ENCODE measurements at places on chromosomes 13 and 19.
A peak's percentile ranks its signal among the peaks of the same experiment; 100 is the strongest.

DNA sequence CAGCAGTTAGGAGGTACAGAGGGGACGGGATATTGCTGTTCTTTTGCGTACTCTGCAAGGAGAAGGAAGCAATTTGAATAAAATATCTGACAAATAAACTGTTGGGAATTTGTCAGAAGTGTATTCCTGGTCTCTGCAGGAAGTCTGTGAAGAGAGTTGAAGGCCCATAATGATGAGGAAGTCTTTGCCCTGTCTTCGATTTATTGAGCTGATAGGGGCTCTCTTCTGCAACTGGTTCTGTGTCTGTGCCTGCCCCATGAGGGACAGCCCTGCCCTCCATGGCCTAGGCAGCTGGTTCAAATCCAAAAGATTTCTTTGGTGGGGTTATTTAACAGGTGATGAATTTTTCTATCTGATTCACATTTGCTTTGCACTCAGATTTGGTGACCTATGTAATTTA is 339.7 kb upstream of the EDNRB start:
- DNase-seq = no peak

- peak; percentile 52 for DNase-seq
Measured at GRCh38 chr19:45526143-45526542, 18.9 kb downstream of the VASP start.

DNA sequence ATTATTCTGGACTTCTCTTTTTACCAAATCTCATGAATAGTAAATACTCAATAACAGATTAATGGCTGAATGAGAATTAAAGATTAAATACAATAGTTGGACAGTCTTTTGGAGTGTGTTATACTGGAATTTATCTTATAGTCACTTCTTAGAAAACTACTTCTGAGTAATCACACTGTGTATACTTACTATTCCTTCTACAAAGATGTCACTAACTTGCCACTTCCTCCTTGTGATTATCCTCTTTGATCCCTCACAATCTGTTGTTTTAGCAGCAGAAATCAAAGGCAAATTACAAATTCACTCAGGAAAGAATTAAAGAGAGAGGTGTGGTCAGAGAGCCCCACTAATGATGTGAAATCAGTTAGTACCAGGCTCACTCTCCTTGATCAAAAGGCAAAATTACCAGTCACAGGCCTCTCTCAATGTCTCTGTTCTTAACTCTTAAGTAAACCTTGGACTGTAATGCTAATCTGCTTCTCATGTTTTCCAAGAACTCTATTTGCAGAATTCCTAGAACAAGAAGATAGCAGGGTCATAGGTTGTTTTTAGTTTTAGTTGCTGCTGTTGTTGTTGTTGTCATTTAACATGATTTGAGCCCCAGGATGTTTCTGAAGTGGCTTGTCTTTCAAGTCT is 37.3 kb upstream of the FNDC3A start:
- DNase-seq = no peak

DNA sequence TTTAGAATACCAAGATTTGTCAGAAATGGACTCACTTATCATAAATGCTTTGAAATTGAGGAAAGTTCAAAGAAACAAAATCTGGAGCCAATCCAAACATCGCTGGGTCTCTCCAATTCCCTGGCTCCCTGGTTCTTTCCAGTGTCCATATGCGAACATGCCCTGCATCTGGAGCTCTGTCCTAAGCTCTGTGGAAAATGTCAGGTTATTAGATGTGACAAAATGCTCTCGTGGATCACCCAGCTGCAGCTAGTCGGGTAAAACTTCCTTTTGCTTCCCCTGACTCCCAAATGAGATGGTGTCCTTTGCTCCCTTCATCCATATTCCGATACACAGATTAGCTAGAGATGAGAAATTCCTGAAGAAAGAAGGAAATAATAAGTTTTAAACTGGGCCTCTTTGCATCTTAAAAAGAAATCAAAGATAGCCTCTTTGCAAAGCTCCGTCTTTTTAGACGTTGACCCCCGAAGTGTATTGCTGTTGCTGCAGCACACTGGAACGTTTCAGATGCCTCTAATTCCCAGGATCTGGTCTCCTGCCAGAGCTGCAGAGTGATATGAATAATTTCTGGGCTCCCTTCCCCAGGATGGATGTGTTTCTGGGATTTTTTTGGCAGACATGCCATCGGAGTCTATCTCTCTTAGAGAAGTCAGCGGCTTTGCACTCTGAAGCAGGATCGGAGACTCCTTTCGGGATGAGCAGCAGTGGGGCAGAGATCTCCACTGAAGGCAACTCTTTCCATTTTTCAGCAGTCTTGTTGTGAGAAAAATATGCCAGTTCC is 102.9 kb downstream of the TEX26 start:
- no peak for DNase-seq

- DNase-seq = no peak
Measured at GRCh38 chr13:66339214-66339613, 890.9 kb downstream of the PCDH9 start.

DNA sequence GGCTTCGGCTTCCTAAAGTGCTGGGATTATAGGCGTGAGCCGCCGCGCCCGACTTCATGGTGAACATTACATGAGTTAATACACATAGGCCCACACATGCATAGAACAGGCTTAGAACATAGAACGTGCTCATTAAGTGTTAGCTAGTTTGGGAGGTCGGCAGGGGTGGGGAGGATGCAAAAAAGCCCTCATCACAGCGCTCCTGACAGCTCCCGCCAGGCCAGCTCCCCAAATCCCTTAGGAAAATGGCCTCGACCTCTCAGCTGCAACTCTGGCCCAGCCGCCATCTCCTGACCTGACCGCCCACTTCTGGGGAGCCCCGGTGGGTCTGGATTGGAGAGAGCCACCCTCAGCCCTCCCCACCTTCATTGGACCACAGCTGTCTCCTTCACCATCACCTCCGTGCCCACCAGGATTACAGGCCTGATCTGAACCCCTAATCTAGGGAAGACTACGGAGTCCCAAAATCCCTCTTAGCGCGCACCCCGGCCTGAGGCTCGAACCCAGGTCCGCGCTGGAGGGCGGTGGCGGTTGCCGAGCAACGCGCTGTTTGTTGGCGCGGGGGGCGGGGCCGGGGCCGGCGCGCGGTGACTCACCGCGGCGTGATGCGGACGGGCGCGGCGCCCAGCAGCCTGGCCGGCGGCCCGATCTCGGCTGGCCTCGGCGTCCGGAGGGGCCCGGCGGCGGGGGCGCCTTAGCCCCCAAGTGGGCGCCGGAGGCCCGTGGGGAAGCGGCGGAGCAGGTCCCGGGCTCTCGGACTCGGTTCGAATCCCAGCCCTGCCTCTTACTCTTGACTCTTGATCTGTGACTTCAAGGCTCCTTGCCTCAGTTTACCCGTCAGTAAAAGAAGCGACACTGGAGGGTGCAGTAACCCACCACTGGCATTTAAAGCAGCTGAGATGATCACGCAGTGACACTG is 26.7 kb upstream of the NANOS3 start:
- DNase-seq = peak; percentile 85

DNA sequence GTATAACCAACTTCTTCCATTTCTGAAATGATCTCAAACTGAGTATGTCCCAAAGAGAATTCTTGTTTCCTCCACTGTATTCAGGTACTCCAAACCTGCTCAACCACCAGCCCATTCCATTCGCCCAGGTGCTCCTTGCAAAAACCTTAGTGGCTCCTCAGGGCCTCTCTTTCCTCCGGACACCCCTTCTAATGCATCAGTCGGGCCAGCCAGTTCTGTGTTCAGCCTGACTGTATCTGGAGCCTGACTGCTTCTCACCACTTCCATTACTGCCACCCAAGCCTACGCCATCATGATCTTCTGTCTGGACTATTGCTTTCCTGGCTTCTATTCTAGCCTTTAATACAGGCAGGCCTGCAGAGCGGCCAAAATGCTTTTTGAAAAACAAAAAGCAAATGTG is 1.5 kb downstream of the PHF11 start:
- DNase-seq = no peak

GRCh38 chr19:6287269-6287885 is 7.6 kb upstream of the MLLT1 start:
- no peak for DNase-seq

Data from inflammatory macrophage treated with lipopolysaccharide for 4 hours (primary cell).